Activated CD8-positive, alpha-beta memory T cell treated with anti-CD3 and anti-CD28 coated beads for 4 hours (primary cell): ENCODE measurements at places on chromosomes 5 and 9.

DNA sequence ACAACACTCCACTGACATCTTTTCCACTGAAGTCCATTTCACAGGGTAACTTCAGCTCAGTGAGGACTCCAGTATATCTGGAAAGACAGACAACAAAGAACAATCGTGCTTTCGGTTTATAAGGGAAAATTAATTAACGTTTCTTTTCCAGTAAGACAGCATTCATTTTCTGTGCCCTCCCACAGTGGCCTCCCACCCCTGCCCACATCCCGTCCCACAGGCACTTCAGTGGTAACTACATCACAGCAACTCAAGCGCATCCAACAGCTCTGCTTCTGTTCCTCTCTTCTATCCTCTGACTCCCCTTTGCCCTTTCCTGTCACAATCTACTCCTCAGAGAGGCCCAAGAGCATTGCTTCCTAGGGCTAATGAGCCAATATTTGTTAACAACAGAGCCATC lies 40.3 kb downstream of the GLDC start:
- no peak for DNase-seq

- no peak for DNase-seq
Measured at GRCh38 chr5:122192497-122193496, 63.5 kb downstream of the ZNF474 start.

DNA sequence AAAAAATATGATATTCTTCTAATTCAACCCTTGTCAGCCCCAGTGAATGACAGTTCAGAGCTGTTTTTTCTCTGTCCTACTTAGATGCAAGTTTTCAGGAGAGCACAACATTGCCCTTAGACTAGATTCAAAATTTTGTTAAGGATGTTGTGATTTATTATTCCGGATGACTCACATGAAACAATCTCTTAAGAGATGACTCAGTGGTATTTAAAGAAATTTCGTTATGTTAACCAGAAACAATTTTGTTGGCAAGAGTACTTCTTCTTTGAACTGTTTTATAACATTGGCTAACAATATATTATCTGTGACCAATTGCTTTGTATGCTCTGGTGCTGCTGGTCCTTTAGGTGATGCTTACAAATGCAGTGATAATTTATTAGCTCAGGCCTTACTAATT lies 132.0 kb downstream of the IZUMO3 start:
- DNase-seq: no peak

DNA sequence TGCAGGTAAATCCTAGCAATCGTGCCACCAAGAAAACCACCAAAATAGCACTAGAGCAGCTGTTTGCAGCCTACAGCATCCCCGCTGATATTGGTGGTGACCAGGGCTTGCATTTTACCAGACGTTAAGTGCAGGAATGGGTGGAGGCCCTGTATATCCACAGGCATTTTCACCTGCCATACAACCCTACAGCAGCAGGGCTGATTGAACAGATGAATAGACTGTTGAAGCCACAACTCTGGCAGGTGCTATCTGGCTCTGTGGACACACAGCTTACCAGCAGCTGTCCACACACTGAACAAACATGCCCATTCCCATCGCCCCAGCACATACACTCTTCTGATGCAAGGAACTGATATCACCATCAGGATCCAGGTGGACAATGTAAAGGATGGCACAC lies 154.5 kb upstream of the APC start:
- DNase-seq: no peak

DNA sequence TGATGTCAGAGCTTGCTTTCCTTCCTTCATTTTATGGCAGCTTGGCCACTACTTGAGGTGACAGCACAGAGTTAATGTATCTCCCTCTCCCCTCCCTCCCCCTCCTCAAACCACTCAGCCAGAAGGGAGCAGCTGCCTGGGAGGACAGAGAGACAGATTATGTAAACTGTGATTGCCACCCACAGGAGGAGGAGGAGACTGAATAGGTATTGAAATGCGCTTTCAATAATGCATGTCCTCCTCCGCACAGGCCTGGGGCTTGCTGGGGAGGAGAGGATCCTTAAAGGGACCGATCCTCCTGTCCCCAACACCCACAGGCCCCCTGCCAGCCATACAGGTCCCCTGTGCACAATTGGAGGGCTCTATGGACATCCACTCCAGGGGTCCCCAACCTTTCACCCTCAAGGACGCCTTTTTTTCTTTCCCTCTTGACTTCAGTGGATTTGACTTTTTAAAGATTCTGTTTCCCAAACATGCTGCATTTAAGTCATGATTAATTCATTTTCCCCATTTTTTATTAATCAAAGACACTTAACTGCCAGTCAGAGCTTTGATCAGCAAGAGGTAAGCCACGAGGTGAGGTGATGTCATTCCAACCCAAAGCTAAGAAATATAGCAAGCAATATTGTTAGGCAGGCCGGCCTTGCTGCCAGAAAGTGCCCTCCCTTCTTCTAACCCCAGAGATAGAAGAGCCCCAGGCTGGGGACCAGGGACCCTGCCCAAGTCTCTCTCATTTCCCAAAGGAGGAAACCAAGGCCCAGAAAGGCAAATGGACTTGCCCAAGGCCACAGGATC lies 47.5 kb upstream of the CPLX2 start:
- no peak for DNase-seq

DNA sequence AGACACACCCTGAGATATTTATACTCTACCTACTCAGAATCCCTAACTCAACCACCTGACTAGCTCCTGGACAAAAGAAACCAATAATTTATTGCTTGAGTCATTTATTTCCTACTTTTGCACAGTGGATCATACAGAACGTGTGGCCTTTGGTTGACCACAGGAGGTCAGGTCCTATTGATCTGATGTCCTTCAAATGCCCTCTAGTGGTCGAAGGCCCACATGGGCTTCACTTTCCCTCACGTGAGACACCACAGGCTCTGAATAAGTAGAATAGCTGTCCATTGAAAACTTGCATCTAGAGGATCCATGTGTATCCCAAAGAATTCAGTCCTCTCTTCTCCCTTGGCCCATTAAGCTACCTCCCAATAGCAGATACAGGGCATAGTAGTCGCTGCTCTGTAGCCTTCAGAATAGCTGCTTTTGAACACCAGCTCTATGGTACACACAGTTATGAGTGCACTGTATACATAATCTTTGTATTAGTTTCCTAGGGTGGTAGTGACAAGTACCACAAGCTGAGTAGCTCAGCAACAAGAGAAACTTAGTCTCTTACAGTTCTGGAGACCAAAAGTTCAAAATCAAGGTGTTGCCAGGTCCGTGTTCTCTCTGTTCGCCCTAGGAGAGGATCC lies 177.6 kb upstream of the SMARCA2 start:
- no peak for DNase-seq

- no peak for DNase-seq
Measured at GRCh38 chr5:98443881-98444280, 329.6 kb upstream of the RGMB start.

DNA sequence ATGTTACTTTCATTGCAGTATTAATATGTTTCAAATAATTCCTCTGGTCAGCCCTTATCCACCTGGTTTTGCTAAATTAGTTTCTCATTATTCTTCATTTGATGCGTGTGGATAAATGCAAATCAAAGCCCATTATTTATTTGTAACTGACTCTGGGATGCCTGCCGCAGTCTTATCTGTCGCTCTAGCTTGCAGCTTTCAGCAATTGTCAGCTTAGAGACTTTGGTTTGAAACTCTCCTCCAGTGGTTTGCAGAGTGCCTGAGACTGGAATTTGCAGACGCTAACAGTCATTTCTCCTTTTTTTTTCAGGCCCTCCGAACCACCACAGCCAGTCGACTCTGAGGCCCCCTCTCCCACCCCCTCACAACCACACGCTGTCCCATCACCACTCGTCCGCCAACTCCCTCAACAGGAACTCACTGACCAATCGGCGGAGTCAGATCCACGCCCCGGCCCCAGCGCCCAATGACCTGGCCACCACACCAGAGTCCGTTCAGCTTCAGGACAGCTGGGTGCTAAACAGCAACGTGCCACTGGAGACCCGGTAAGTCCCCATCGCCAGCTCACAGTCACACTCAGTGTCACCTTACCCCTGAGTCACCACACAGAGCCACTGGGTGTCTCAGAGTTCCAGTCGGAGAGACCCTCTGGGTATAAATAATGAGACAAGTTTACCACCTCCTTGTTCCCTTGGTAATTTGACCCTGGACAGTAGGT lies 339.0 kb upstream of the WWC1 start:
- no peak for DNase-seq

DNA sequence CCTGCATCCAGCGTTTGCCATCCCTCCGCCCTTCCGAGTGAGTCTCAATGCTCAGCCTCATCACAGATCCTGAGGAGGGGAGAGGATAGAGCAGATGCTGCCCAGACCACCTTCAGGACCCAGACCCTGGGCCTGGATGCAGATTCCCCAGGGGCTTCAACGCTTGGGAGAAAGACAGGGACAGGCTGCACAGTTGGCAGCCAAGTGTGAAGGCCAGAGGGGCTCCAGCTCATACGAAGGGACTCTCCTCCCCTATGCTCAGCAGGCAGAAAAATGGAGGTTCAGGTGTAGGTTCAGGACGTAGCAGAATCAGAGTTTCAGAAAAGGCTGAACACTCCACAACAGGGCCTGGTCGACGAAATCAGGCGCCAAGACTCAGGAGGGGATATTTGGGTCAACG lies 378.5 kb upstream of the IRX1 start:
- no peak for DNase-seq
